ENCODE measurements at places on chromosomes 11 and 22.
A peak's percentile ranks its signal among the peaks of the same experiment; 100 is the strongest.

DNA sequence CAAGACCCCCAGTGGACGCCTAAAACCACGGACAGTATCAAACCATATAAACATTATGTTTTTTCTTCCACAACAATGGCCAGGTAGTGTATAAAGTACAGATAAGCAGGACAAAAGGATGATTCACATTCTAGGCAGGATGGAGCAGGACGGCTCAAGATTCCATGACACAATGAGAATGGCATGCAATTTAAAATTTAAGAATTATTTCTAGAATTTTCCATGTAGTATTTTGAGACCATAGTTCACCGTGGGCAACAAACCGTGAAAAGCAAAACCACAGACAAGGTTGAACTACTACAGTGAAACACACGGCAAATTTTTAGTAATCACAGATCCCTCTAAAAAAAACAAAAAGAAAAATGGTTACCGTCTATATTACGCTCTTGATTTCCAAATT is 7.5 kb downstream of the NARS2 start:
- peak; percentile 47 for ATAC-seq

GRCh38 chr11:94125407-94126115 is 3.1 kb upstream of the PANX1 start:
- no peak for ATAC-seq

- no peak for ATAC-seq
These were observed 12.9 kb upstream of the GNB1L start for GRCh38 chr22:19867617-19868016.

- ATAC-seq: no peak
These were observed 3.2 kb upstream of the CRYBB2 start for GRCh38 chr22:25216230-25216629.

- no peak for ATAC-seq
These were observed 25.2 kb downstream of the TSPAN32 start for GRCh38 chr11:2327032-2327431.

- ATAC-seq: no peak
These were observed 29.5 kb downstream of the CARD18 start for GRCh38 chr11:105109855-105110687.

GRCh38 chr11:69542314-69543168 is 61.1 kb downstream of the LINC01488 start:
- ATAC-seq: no peak

DNA sequence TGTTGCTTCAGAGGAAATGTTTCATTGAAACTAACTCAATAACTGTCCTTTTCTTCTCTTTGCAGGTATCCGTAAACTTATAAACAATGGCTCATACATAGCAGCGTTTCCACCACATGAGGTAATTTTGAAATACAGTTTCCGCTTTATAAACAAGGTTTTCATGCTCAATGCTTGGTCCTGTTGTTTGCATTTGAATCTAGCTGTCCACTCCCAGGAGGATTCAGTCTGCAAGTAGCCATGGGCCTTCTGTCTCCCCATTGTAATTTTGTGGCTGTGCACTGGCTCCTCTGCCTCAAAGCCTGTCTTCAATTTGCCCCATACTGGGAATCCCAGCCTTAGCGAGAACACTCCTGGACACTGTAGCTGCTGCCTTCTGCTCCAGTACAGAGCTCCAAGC is 34.7 kb downstream of the MUC15 start:
- ATAC-seq: no peak

DNA sequence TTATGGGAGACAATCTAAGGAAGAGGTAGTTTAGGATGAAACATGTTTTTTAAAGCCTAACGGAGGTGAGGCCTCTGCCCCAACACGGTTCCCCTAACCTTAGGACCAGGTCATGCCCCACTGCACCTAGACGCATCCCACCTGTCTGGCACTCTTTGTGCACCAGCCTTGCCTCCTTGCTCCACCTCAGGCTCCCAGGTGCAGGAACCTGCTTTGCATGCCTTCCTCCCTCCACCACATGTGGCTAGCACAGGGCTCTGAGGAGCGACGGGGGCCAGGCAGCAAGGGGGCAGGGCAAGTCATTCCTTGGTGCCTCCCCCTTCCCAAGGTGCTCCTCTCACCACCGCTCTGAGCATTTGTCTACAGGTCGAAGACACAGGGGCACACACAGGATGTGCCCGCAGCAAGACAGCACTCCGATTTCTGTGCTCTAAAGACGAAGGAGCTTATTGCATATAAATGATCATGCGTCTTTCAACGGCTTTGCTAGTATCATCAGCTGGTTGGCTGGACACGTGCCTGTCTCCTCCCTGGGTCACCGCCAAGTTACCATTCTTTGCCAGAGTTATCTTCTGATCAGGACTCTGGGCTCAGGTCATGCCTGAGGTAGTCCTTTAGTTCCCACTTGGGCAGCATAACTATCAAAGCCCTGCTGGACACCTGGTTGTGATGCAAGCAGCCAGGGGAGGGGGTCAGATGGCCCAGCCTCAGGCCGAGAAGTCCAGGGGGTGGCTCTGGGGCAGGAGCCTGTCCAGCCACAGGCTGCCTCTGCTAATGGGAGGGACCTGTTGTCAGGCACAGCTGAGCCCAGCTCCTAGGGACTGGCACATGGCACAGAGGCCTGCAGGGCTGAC is 172.0 kb upstream of the NTM start:
- no peak for ATAC-seq

DNA sequence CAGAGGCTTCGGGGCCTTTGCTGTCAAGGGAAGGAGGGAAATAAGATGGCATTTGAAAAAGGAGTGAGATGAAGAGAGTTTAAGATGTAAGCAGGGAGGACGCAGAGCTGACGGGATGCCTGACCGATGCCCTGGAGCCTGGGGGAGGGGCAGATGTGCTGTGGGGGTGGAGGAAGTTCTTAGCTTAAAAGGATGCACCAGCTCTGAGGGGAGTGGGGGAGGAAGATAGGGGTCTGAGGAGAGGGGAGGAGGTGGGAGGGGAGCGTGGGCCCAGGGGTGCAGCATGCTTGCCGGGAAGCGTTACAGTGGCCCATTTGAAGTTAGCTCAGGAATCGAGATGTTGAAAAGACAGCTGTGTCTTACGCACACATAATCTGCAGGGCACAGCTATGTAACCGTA is 56.3 kb downstream of the RPS6KA4 start:
- ATAC-seq: no peak

DNA sequence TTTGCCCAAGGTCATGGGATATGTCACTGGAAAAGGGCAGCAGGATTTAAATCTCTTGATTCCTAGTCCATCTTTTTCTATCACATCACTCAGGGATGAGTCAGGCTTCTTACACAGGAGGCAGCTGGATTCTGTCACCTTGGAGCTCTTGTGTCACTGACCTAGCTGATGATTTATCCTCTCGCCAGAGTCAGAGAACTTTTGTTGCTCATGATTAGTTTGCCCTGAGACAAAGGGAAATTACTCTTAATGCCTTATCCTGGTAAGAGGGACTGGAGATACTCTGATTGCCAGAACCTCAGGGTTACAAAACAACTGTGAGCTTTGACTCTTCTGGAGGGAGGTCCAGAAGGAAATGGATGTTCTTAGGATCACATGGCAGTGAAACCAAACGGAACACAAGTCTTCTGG is 10.1 kb downstream of the COA4 start:
- ATAC-seq: no peak

DNA sequence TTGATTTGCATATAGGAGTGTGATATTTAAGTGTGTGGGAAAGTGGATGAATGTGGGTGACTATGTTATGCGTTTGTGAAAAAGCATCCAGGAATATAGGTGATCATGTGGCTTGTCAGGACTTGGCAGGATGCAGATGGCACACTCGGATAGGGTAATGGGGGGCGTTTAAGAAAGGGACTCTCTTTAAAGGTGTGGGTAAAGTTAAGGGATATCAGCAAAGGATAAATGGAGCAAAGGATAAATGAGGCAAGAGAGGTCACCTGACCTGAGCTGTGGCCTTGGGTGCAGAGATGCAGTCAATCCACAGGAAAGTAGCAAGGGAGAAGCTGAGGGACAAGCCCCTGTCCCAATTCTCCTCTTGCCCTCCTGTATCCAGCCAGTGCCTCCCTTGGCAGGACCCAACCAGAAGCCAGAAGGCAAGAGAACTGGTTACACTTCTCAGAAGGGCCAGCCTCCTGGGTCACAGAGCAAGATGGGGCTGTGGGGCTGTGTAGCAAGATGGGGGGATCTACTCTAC is 47.5 kb upstream of the GRAMD1B start:
- ATAC-seq: no peak

GRCh38 chr11:121336279-121336937 is 43.8 kb downstream of the SC5D start:
- ATAC-seq: no peak

GRCh38 chr11:122183933-122184332 is 67.9 kb upstream of the BLID start:
- no peak for ATAC-seq

DNA sequence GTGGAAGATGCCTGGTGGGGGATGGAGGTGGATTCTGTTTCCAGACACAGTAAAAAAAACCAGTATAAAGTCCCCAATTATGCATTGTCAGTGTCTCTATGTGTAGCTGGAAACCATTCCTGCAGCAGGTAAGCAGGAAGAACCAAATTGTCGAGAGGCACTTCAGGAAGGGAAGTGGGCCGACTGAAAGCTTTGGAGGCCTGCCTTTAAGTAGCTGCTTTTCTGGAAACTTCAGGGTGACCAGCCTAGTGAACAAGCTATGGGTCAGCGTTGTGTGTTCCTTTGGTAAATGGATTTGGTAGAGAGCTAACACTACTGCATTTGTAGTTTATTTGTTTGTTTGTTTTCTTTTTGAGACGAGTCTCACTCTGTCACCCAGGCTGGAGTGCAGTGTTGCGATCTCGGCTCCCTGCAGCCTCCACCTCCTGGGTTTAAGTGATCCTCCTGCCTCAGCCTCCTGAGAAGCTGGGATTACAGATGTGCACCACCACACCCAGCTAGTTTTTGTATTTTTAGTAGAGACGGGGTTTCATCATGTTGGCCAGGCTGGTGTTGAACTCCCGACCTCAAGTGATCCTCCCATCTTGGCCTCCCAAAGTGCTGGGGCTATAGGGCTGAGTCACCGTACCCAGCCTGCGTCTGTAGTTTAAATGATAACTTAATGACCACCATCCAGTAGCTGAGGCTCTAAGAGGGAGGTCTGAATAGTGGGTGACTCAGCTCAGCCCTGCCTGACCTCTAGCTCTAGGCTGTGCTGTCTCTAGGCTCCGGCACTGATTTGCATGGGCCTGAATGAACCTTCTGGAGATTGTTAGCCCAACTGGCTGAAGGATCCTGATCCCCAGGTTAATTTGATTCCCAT is 12.8 kb downstream of the PTPRJ start:
- ATAC-seq: no peak

- no peak for ATAC-seq
These were observed 3.6 kb downstream of the MTMR3 start for GRCh38 chr22:29886596-29886995.

GRCh38 chr11:74896311-74896710 is 52.6 kb downstream of the XRRA1 start:
- ATAC-seq: no peak

DNA sequence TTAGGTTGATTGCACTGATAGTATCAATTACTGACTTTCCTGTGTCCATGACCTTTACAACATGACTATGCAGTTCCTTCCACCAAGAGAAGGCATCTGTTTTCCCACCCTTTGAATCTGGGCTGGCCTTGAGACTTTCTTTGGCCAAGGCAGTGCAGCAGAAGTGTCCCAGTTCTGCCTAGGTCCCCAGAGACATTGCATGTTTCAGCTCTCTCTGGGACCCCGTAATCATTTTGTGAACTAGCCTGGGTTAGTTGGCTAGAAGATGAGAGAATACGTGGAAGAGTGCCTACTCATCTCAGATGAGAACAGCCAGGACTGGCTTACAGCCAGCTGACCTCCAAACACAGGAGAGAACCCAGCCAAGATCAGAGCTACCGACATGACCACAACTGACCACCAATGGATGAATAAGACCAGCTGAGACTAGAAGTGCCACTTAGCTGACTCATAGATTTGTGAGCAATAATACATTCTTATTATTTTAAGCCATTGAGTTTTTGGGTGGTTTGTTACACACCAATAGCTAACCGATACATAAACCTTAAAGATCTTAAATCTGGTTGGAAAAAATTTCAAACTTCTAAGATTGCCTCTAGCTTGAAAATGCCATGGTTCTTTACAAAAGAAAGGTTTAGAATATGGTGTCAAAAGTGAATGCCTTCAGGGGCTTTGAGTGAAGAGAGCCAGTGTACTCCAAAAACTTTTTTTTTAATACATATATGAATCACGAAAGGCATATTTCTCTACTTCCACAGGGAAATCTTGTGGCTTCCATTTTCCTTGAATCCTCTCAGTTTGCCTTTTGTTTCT is 145.2 kb downstream of the FBXO7 start:
- no peak for ATAC-seq

DNA sequence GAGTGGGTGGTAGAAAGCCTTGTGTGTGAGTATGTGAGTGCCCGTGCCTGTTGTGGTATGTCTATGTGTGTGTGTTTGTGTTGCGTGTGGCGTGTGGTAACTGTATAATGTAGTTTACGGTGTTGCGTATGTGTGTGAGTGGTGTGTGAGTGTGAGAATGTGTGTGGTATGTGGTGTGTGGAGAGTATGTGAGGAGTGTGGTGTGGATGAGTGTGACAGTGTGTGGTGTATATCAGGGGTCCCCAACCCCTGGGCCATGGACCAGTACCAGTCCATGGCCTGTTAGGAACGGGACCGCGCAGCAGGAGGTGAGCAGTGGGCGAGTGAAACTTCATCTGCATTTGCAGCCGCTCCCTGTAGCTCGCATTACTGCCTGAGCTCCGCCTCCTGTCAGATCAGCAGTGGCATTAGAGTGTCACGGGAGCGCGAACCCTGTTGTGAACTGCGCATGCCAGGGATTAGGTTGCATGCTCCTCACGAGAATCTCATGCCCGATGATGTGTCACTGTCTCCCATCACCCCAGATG is 5.7 kb downstream of the UPK3A start:
- no peak for ATAC-seq

DNA sequence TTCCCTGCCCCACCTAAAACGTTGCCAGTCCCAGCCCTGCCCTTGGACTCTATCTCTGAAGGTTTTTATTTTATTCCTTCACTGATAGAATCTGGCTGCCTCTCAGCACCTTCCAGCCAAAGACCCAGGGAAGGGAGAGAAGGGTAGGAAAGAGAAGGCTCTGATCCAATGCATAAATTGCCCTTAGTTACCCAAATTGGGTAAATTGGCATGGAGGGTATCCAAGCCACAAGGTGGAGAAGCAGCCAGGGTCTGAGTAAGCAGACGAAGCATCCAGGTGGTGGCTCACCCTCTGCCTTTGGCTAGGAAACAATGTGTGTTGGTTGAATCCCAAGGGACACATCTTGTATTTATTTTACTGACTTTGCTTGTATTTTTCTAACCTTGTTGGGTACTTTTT is 89.0 kb downstream of the FEZ1 start:
- ATAC-seq: no peak

DNA sequence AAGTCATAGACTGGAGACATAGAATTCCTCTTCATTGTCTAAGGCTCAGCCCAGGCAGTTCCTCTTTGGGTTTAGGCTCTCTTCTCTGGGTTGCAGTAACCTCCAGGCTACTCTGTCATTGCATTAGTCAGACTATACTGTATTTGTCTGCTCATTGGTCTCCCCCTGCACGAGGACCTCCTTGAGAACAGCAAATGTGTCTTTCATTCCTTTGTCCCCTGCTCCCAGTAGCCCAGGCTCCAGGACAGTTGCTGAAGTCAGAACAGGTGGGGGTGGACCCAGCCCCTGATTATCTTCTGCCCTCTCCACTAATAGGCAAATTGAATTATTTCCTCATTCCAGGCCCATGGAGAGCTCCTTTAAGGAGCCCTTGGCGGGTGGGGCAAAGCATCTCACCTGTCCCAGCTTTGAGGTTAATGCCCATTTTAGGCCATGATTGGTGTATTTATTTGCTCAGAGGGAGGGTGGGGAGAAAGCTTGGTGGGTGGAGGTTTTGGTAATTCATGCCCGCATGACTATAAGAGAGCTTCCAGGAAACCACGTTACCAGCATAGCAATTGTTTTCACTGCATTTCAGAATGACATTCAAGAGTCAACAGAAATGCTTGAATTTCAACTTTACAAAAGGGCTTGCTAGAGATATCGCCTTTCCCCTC is 40.9 kb downstream of the NAV2 start:
- ATAC-seq: no peak

Data from stimulated activated memory B cell treated with anti-CD40 and anti-IgM and Interleukin-4, amounts not matched to agents 10 μg/mL and 1 μg/mL and 100 μg/mL, for 72 hours (primary cell).